ENCODE measurements at places on chromosomes 7 and 10.
A peak's percentile ranks its signal among the peaks of the same experiment; 100 is the strongest.

DNA sequence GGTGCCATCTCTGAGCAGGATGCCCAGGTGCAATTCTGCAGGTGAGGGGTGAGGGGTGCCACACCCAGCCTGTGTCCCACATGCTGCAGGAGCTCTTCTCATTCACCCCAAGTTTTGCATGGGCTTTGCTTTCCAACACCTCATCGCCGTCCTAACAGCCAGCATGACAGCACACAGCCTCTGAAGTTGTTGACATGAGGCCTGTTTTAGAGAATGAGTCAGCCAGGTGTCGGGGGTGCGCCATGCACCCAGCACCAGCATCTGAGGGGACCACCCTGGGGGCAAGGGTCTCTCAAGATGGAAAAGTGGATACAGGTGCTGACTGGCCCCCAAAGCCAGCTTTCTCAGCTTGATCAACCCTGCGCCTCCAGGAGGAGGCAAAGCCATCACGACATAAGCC lies 146.0 kb downstream of the GRID1 start:
- DNase-seq, result no peak

- peak; percentile 55 for DNase-seq
Observed at GRCh38 chr10:73095481-73096021, 1.1 kb downstream of the P4HA1 start.

DNA sequence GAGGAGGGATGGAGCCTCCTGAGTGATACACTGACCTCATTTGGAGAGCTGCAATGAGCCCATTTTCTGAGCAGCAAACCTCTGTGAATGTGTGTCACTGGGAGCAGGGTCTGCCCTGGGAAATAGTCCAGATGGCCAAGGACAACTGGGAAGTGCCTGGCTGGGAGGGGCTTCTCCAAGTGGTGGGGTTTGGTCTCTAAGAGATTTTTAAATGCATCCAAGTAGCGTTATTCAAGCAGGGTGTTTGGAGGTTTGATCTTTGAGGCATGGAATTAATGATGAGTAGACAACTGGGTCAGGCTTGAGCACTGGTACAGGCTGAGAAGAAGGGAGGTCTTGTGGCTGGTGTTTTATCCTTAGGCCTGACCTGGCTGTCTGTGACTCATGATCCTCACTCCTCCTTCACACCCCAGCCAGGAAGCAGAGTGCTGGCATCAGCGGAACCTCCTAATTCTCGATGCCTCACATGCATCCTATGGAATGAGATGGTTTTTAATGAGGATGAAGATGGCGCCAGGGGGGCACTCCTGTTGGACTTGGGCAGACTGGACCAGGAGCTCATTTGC lies 3.3 kb downstream of the GOLGA7B start:
- no peak for DNase-seq

DNA sequence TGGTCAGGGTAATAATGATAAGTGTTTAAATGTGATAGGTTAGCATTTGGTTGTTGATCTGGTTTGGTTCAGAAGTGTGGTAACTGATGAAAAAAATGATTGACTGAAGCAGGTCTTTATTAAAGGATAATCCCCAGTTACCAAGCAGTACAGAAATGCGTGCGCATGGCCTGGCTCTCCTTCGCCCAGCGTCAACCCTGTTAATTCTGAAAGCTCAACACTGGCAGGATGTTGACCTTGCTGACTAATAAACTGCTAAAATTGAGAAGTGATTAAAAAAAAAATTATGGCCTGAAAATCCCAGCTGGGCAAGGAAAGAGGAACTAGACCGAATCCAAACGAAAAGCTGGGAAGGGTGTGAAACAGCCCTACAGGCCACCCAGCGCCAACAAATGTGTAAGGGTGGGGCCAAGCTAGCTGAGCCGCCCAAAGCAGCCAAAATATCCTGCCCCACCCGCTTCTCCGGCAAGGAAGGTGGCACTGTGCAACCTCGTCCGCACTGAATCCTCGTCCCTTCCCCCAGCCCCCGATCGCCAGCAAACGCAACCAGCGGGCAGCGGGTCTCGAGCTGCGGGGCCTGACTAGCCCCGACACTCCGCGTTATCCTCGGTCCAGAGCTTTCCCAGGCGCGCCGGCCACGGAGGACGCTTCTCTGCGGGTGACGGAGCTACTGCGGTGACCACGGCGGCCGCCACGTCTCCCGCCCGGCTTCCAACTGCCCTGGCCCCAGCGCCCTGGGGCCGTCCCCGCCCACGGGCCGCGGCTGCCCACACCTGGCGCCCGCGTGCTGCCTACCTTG lies 561 bp downstream of the SHTN1 start:
- DNase-seq, result peak; percentile 9

- DNase-seq, result no peak
Observed at GRCh38 chr7:67781841-67782240, 785.2 kb downstream of the TYW1 start.
